ENCODE measurements at places on chromosomes 4 and X.
A peak's percentile ranks its signal among the peaks of the same experiment; 100 is the strongest.

- peak; percentile 45 for DNase-seq
Observed at GRCh38 chrX:44223150-44223549, 120.3 kb downstream of the EFHC2 start.

- DNase-seq, result no peak
Observed at GRCh38 chrX:10854594-10854993, 234.2 kb upstream of the MID1 start.

DNA sequence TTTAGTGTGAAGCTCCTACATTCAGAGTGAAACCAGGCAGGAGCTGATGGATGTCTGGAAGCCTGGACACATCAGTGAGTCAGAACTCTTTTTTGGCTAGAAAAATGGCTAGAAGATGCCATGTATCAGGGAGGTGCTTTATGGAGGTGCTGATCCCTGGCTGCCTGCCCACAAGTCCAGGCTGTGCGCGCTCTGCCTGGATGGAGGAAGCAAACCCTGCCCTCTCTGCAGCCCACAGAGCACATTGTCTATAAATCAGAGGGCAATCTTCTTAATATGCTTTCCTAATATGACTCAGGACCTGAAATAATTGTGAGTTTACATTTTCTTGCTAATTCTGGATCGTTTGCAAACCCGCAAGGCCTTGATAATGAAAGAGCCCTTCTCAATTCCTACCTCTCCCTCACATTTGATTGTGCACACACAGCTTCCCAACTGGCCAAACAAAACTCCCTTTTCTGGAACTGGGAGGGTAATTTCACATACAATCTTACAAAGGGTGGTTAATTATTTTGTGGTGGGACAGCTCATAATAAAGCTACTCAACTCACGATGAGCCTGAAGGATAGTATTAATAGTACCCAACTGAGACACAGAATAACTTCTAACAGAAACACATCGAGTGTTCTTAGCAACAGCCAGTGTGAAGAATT is 11.7 kb downstream of the MFAP3L start:
- DNase-seq, result no peak

- DNase-seq, result peak; percentile 20
Observed at GRCh38 chr4:145734031-145734430, 54.1 kb downstream of the C4orf51 start.

GRCh38 chr4:57158762-57159161 is 48.6 kb upstream of the IGFBP7 start:
- DNase-seq, result no peak

DNA sequence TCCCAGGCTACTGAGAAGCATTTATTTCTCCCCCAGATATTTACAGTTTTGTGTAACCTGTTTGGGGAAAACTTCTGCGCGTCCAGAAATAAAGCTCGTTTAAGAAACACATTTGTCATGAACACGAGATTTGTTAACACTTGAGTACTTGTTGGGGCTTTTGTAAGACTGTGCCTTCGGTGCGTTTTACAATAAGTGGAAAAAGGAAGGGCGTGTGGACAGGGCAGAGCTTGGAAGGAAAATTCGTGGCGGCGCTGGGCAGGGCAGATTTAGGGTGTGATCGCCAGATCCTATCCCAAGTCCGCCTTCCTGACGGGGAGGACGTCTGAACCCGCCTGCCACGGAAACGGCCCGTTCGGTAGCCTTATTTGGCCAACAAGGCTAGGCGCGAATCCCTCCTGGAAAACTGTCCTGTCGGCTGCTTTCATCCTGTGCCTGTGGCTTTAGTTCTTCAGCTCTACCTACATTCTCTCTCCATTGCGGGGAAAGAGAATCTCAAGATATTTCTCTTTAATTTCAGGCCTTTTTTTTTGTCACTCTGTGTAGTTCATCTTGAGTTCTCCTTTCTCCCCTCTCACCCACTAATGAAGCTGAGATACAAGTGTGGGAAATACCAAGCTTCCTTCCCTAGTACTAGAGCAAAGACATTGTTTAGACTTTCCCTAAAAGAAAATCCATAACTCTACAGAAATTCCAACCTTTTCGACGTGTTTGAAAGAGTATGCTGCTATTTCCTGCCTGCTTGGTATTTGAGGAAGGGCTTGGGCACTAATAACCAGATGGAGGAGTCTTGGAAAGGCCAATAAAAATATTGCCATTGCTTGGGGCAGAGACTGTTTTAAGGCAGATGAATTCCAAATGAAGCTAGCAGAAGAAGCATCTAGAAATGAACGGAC is 982 bp downstream of the PDLIM5 start:
- peak; percentile 68 for DNase-seq

GRCh38 chrX:57266275-57266674 is 20.2 kb upstream of the FAAH2 start:
- no peak for DNase-seq

DNA sequence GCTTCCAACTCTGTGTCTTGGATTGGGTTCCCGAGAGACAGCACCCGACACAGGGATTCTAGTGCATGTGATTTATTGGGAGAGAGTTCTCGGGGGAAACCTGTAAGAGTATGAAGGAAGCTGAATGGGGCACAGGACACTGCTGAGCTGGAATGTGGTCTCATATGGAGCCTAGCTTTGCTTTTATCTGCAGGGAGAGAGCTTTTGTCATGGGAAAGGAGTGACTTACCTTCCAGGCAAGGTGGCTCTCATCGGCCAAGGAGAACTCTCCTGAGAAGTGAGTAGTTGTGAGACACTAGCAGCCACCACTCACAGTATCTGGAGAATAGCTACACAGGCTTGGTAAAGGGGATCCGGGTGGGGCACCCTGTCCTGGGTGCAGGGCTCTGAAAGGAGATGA is 124.5 kb downstream of the NHS start:
- DNase-seq, result no peak

DNA sequence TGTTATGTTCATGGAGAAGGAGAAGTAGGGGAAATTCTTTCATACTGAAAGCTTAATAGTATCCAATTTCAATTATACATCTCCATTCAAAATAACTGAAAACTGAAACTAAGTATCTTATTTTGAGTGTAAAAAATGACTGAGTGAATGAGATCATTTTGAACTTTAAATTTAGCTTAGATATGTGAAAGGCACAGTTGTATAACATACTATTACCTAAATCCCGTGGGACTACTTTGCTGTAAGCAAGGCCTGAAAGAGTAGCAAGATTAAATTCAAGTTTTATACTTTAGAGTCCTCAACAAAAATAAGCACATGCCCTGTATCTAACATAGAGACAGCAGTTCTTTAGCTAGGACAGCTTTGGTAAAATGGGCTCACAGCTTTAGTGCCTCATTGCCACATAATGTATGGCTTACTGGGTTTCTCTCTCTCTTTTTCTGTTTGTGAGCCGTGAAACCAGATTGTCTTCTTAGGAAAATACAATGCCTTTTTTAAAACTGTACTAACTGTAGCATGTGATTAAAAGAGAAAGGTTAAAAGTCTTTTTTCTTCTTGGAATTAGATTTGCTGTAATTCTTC is 43.2 kb downstream of the GSTCD start:
- no peak for DNase-seq

GRCh38 chr4:149790172-149790907 is 25.3 kb downstream of the IQCM start:
- no peak for DNase-seq

DNA sequence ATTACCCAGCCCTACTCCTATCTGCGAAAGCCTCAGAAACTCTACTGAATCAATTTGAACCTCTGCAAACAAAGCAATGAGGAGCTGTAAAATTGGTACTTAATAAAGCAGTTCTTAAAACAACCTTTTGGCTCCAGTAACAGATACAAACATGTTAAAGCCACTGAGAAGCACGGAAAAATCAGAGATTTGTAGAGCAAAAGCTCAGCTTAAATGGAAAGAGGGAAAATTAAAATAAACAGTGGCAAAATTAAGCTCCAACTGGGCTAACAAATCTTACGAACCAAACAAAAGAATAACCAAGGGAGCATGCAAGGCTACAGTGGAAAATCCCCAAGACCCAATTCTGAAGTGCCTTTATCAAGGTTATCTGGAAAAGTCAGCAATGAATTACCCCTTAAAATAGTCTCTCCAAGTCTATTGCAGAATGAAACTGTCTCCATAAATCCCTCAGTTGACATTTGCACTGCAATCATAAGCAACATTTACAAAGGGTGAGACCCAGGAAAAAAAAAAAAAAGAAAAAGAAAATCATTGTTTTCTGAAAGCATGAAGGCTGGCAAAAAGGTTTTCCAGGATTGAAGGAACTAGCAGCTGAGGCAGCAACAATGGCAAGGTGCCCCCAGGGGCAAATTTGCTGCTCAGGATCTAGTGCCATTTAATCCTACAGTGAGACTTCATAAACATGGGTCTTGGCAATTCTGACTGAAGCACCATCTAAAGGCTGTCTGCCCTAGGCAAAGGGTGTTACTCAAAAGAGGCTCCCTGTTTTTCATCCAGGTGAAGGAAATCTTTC is 40.1 kb downstream of the USP46 start:
- no peak for DNase-seq

DNA sequence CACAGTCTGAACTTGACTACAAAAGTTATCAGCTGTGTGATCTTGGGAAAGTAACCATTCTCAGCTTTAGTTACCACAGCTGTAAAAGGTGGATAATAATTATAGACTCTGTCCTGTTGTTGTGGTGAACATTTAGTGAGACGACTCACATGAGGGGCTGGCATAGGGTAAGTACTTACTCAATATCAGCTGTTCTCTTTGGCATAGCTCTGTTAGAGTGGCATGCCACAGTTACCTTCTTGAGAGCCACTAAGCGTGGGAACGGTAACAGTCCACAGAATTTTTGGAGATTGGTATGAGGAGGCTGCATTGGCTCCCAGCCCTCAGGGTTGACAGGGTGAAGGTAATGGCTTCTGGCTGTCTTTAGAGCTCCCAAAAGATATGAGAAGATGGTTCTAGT is 13.2 kb upstream of the HAND2 start:
- no peak for DNase-seq

DNA sequence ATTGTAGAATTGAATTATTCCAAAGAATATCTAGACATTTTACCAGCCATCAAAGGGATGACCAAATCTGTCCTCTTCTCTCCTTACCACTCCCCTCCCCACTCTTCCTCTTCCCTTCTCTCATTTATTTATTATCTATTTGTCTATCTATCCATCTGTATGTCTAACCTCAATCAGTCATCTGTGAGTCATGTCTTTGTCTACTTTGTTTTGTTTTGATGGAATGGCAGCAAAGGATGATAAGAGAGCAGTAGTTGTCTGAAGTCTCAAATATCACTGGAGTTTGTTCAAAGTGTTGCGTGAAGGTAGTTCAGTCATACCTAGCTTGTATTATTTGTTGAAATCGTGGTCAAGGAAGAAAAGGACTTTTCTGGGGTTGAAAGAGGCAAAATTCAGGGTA is 34.7 kb upstream of the PGRMC2 start:
- peak; percentile 7 for DNase-seq

- no peak for DNase-seq
Observed at GRCh38 chr4:45692131-45692735, 431.6 kb downstream of the GABRG1 start.

- DNase-seq, result no peak
Observed at GRCh38 chrX:42460706-42461105, 317.3 kb downstream of the PPP1R2C start.

- DNase-seq, result no peak
Observed at GRCh38 chrX:14029039-14029424, 660 bp downstream of the GEMIN8 start.
